Activated CD8-positive, alpha-beta memory T cell treated with anti-CD3 and anti-CD28 coated beads for 4 hours (primary cell): ENCODE measurements at places on chromosomes 2 and 18.
A peak's percentile ranks its signal among the peaks of the same experiment; 100 is the strongest.

DNA sequence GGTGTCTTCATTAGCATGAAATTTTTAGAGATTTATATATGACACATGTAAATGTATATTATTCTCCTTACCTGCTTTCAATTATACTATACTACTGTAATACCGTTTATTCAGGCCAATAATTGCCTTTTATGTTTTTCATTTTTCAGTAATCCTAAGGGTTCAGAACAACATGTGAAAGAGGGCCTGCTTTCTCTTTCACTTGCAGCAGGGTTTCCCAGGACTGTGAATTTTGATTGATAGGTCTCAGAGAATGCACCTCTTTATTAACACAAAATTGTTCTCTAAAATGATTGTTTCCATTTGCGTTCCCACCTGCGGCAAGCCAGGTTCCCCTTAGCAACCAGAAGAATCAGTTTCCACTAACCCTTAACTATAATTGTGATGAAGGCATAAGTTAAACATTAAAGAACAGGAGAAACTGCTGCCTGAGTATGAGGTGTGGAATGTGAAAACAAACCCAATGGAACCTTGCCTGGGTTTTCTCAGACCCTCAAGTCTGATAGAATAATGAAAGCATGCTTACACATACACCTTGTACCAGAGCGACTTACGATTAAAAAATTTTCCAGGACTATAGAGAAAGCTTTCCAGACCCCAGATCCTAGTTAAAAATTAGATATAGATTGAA, 1591.2 kb upstream of the LRRTM1 start:
- DNase-seq = no peak

DNA sequence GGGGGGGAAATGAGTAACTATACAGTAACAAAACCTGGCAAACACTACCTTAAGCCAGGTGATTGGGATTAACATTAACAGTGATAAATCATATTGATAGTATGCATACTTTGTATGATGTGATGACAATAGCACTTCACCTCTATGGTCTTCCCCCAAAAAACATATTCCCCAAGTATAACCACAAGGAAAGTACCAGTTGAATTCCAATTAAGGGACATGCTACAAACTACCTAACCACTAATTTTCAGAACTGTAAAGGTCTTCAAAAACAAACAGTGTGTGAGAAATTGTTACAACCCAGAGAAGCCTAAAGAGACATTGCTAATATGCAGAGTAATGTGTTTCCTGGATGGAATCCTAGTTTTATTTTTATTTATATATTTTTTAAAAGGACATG, 152.4 kb downstream of the ZRANB3 start:
- DNase-seq = no peak

GRCh38 chr2:47002480-47003381, 87.1 kb upstream of the MCFD2 start:
- DNase-seq = no peak

DNA sequence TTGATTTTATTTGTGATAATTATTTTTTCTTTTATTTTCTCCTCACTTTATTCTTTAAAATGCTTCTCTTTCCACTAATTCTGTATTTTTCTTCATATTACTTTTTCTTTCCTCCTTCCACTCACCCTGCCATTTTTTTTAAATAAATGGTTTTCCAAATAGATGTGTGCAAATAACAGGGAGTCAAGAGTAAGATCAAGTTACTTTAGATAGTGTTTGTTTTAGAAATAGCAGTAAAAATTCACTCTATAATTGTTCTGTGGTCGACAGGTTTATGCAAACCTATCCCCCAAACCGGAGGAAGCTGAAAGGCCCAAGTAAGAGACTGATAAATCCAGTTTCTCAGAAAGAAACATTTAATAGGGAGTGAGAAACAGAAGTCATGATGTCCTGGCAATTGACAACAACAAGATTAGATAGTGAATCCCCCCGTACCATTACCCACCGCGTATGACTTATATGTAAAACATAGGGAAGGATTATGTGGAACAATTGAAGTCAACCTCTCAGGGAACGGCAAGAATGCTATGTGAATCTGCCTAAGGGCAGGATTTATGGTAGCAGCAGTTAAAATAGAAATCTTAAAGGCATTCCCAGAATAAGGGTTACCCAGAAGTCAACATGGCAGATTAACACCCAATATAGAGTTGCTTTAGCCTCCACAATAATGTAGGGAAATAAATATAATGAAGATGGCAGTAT, 75.5 kb downstream of the KYNU start:
- no peak for DNase-seq

- DNase-seq = no peak
These were observed 44.3 kb upstream of the FBXO11 start for GRCh38 chr2:47950340-47951301.

DNA sequence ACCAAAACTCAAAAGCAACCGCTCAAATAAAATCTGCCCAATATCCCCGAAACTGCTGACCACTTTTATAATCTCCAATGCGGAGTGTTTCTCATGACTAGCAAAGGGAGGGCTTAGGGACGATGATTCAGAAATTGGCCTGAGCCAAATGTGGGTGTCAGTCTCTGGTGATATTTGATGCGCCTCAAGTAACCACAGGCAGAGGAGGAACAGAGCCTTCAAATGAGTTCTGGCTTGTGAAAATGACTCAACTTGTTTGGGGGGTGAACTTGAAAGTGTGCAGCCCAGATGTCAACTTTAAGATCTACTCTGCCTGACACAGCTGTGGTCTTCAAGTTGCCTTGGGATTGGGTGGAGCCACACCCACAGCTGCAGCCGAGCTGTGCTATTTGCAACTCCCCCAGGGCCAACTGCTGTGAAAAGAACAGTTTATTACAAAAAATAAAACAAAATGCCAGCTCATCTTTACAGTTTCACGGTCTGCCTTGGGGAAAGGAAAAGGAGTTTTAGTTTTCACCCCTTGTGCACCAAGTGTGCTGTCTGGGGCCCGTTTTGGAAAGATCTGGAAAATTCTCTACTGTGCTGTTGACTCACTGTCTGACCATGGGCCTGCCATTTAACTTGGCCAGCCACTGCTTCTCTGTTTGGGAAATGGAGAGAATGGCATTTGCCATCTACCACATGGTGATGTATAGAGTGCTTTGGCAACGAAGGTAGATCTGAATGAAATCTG, 222.1 kb downstream of the MTX2 start:
- peak; percentile 1 for DNase-seq

GRCh38 chr18:13390711-13391110, 172.2 kb downstream of the LDLRAD4 start:
- DNase-seq = no peak

- no peak for DNase-seq
These were observed 42.4 kb downstream of the HPCAL1 start for GRCh38 chr2:10345126-10345525.

DNA sequence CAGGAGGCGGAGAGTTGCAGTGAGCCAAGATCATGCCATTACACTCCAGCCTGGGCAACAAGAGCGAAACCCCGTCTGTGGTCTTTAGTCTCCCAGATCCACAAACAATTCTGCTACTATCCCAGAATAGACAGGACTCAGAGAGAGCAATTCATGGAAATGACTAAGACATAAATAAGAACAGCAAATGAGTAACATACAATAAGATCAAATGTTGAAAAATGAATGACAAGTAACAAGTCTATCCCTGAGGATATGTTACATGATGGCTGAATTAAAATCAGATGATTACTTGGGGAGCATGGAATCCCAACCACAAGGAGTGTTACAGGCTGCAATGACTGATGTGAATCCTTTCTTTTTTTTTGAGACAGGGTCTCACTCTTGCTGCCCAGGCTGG, 10.3 kb downstream of the ARL5A start:
- no peak for DNase-seq

DNA sequence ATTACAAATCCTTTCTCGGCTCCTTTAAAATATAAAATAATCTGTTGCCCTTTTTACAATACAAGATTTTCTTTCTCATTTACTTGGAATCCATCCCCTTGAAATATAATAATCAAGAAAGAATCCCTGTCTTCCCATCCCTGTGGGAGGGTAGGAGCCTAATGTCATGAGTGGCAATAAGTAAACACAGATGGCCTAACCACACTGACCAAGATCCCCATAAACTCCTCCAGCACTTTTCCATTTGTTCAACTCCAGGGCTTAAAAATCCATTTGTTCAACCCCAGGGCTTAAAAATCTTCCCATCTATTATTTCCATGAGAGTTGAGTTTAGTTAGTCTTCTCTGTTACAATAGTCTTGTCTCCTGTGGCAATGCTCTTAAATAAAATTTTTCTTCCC, 297.6 kb downstream of the CDH7 start:
- DNase-seq = no peak

DNA sequence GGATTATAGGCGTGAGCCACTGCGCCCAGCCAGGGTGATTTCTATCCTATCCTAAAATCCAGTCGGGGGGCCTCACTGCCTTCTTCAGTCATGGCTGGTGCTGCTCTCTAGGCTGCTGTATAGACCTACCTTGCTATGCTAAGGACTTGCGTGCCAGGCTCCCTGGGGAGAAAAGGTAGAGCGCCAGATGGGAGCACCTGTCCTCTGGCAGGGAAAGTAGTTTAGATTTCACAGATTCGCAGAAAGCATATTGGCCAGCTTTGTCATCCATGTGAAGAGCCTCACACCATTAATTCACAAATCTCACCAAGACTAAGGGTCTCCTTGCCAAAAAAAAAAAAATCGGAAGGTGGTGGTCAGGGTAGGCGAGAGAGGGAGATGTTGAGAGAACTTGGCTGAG, 217.6 kb downstream of the ATAD2B start:
- DNase-seq = no peak

GRCh38 chr18:68779169-68779568, 18.7 kb upstream of the CCDC102B start:
- no peak for DNase-seq

DNA sequence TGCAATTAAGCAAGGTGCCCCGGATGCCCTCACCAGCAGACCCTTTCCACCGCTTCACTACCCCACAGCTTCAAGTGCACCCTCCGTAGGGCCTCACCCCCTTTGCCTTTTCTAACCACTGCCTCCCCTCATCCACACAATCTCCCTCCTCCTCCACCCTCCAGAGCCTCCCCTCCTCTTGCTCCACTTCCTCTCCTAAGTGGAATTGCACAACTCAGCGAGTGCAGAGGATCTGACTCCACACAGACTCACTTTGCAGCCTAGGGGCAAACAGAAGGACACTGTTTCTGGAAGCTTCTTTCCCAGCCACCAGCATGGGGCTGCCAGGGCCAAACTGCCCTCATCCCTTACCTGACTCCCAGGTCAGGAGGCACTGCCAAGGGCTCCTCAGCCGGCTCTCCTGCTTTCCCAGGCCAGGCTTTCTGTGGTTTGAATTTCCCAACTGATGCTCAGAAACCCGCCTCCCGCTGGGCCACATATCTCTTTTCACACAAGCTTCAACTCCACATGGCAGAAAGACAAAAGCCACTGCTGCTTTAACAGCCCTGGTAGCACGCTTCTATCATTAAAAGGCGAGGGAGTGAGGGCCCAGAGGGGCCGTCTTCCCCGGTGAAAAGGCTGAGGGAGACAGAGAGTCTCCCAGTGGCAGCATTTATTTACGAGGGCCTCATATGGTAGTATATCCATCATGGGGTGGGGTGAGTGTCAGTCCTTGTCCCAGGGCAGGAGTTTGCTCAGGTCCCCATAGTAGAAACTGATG, 74.7 kb upstream of the MGAT4A start:
- DNase-seq = no peak

DNA sequence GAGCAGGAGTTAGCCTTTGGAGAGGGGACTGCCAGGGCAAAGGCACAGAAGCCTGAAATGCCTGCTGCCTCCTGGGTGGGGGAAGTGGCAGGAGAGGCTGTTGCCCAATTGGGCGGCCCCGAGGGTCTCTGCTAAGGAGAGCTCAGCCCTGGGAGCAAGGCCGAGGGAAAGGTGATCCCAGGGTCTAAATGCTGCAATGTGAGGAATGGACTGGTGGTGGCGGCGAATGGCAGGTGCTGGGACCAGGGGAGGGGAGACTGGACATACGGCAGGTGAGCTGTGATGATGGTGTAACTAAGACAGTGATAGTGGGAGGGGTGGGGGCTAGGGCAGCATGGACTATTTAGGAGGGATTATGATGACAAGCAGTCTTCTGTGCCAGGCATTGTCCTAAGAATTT, 104.0 kb downstream of the DYSF start:
- DNase-seq = no peak

DNA sequence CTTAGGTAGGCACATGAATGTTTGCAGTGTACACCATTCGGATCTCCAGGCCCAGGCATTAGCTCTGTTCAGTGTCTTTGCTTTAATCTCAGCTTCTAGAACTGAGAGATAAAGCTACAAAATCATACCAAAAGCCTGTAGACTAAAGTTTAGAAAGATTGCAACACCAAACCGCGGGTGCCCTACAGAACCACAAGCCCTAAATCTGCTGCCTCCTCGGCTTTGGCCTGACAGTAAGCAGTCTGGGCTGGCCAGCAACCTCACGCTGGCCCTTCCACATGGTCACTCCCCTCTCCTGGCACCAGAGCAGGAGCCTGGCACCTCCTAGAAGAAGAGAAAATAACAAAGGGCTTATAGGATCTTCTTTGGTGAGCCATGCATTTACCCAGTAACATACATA, 8.9 kb upstream of the OSR1 start:
- DNase-seq = no peak

GRCh38 chr18:2529154-2529553, 42.2 kb downstream of the METTL4 start:
- no peak for DNase-seq

DNA sequence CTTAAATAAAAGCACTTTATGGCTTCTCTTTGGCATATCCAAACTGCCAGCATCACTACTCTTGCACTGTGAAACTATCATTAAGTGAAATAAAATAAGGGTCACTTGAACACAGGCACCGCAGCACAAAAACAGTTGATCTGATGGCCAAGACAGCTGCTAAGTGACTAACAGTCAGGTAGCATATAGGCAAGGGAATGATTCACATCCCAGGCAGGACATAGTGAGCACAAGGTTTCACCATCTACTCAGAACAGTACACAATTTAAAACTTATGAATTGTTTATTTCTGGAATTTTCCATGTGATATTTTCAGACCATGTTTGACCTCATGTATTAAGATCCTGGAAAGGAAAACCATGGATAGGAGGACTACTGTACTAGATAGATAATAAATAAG, 214.2 kb downstream of the MREG start:
- DNase-seq = no peak

GRCh38 chr2:120410487-120410886, 64.6 kb downstream of the INHBB start:
- DNase-seq = no peak

GRCh38 chr2:88658881-88659537, 31.7 kb upstream of the EIF2AK3 start:
- no peak for DNase-seq

GRCh38 chr18:404061-404636, 96.4 kb downstream of the COLEC12 start:
- no peak for DNase-seq
